A172 (cell line): ENCODE measurements at places on chromosomes 1 and 21. TPM values are rescaled to one million over a fixed set of nuclear protein-coding genes. Genes with fewer than 3 reads are reported as not detected.

- DNase-seq: no peak
Observed at GRCh38 chr21:41667136-41667535, 99.7 kb downstream of the RIPK4 start.

ILDR2 gene
- 0.12 and 0.48 TPM in 2 replicates for total RNA-seq

MAN1C1 gene
- total RNA-seq: 0.67 and 1.5 TPM in 2 replicates

KCNJ15 gene
- total RNA-seq: 0.16 TPM in 1 of 2 replicates, not detected in the other

DNA sequence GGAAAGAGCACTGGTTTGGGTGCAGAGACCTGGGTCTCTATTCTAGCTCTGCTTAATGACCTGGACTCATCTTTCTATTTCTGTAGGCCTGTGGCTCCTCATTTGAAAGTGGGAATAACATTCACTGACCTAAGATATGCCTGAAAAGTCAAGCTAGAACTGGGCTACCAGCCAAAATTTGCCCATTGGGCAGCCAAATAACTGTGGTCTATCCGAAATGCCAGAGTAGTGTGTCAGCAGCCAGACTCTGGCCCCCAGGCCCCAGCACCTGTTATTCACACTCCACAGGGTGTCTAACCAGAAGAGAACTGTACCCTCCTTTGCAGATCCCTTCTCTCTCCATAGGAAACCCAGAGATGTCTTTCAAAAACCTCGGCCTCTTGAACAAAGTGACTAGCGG lies 12.6 kb downstream of the DAB1 start:
- DNase-seq: peak; percentile 76

DNA sequence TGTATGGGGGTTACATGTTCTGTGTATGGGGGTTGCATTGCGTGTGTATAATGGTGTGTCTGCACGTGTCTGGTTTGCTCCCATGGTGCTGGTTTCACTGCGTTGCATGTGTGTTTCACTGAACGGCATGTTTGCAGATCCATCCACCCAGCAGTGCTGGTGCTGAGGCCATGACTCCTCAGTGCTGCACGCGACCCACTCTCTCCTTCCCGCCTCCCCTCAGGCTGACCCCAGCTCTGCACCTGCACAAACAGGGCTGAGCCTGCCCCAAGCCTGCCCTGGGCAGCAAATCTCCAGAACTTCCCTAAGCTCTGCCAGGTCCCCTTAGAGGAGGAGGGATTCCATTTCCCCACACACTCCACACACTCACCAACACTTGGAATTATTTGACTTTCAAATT lies 18.7 kb downstream of the ACTRT2 start:
- no peak for DNase-seq

- no peak for DNase-seq
Observed at GRCh38 chr21:36747815-36748383, 49.0 kb downstream of the SIM2 start.

- no peak for DNase-seq
Observed at GRCh38 chr1:230276401-230276800, 149.7 kb downstream of the PGBD5 start.

IL12RB2 gene
- total RNA-seq: not detected in 2 replicates

GRCh38 chr1:40394491-40395172 lies 21.1 kb downstream of the SMAP2 start:
- DNase-seq: no peak

- DNase-seq: no peak
Observed at GRCh38 chr1:41086921-41087320, 65.4 kb upstream of the SLFNL1 start.

GRCh38 chr1:25562101-25562927 lies 18.9 kb downstream of the LDLRAP1 start:
- DNase-seq: no peak

CHODL gene
- total RNA-seq: 0.12 TPM in 1 of 2 replicates, not detected in the other

DNA sequence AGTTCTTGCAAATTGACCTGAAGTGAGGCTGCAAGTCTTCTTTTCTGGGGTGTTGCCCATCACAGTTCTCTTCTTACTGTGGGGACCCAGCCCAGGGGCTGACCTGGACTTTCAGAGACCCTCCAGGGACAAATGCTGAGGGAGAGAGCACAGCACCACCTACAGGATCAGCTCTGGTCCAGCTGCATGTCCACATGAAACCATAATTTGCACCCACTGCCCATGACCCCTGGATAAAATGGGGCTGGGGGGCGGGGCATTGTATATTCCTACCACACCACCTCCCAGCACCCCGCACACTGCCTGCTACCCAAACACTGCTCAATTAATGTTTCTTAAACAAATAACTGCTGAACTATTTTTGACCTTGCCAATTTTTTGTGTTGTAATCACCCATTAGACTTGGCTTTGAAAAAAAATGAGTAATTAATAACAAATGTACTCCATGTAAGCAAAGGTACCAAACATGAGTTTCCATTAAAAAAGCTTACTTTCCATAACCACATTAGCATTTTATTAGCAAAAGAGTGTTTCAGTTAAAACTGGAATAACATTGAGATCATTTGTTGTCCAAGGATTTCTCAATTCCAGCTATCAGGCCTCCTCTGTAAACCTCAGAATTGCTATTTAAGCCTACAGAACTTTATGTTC lies 168.0 kb upstream of the RAB4A start:
- DNase-seq: no peak

DNA sequence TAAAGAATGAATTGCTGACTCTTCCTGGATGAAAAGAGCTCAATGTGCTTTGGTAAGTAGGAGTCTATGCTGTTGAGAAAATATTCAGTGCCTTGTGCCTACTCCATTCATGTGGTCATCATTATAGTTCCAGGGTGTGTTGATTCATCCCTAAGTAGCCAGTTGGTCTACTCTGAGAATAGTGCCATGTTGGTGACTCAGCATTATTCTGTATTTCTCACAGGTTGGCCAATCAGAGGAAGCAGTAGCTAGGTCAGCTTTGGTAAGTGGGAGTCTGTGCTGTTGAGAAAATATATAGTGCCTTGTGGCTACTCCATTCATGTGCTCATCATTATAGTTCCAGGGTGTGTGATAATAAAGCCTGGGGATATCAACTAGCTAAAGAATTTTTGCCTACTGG lies 397.3 kb downstream of the AGBL4 start:
- no peak for DNase-seq

DNA sequence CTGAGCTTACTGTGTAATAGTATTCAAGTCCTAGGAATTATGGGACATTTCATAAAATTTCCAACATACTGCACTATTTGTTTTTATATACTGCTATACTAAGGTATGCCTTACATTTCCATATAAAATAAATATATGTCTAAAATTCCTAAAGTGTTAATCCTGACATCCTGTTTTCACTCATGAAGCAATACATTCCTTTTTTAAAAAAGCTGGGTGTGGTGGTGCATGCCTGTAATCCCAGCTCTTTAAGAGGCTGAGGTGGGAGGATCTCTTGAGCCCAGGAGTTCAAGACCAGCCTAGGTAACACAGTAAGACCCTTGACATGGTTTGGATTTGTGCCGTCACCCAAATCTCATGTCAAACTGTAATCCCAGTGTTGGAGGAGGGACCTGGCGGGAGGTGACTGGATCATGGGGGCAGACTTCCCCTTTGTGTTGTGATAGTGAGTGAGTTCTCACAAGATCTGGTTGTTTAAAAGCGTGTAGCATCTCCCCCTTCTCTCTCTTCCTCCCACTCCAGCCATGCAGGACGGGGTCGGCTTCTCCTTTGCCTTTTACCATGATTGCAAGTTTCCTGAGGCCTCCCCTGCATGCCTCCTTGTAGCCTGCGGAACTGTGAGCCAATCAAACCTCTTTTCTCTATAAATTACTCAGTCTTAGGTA lies 5.8 kb downstream of the CDC42BPA start:
- DNase-seq: no peak

CCDC190 gene
- not detected in 2 replicates for total RNA-seq

DNA sequence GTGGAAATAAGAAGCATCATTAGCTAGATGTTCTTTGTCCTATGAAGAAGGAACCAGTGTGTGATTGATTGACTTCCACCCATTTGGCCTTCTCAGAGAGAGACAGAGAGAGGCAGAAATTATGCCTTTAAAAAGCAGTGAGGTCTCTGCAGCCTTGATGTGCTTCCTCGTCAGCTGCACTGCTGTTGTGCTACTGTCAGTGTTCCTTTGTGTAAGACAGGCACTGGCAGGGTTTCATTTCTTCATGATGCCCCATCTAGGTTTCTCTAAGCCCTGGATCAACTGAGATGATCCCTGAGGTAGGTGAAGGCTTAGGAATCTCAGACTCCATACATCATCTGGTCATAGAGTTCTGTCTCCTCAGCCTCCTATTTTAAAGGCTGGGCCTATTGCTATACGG lies 34.9 kb downstream of the GPR3 start:
- no peak for DNase-seq

RHCE gene
- 0.38 TPM in 1 of 2 replicates, not detected in the other for total RNA-seq

GRCh38 chr1:82950606-82951200 lies 1048.2 kb downstream of the TTLL7 start:
- no peak for DNase-seq

FMO1 gene
- total RNA-seq: not detected in 2 replicates

DNA sequence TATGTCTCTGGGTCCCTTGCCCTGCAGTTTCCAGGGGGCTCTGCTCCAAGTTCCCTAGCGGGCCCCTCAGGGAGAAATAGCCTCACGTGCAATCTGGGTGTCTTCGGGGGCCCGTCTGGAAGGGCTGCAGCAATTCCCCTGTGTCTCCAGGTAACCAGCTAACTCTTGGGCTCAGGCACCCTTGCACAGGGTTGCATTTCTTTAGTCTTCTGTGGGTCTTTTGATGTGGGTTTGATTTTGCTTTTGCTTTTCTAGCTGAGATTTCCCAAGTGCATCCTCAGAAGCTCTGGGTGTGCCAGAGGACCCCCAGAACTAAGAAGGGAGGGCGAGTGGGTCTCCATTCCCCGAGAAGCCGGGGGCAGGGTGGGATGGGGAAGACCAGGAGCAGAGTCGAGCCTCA lies 75.7 kb downstream of the SPSB1 start:
- DNase-seq: no peak

- no peak for DNase-seq
Observed at GRCh38 chr1:11957398-11957797, 22.8 kb upstream of the MFN2 start.

DNA sequence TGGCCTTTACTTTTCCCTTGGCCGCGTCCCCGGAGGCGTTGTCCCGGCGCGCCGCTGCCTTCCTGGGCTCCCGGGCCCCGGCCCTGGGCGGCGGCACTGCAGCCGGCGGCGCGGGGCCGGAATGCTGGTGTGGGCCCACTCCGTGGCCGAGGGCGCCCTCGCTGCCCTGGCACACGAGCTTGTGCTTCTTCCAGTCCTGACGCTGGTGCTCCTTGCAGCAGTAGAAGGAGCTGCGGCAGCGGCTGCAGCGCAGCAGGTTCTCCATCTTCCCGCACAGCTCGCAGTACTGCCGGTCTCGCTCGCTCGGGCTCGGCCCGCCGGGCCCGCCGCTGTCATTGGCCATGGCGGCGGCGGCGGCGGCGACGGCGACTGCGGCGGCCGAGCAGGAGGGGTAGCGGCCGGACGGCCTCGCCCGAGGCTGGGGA lies 529 bp downstream of the EGLN1 start:
- peak; percentile 25 for DNase-seq

DNA sequence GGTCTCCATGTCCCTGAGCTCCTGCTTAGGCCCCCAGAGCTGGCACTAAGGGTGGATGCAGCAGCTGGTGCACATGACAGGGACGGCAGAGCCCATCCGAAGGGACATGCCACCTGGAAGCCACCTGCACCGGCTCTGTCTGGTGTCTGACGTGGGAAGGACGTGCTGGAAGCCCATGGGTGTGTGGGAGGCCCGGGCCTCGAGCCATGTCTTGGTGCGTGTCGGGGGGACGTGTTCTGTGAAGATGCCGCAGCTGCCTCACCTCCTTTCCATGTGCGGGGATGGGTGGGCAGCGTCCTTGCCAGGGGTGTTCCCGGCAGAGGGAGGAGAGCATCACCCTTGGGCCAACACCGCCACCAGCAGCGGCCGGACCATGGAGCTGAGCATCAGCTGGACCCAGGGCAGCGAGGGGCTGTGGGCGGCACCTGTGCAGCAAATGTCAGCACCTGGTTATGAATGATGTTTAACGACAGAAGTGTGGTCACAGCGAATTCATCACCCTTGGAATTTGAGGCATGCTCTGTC lies 15.5 kb upstream of the POFUT2 start:
- DNase-seq: no peak

DNA sequence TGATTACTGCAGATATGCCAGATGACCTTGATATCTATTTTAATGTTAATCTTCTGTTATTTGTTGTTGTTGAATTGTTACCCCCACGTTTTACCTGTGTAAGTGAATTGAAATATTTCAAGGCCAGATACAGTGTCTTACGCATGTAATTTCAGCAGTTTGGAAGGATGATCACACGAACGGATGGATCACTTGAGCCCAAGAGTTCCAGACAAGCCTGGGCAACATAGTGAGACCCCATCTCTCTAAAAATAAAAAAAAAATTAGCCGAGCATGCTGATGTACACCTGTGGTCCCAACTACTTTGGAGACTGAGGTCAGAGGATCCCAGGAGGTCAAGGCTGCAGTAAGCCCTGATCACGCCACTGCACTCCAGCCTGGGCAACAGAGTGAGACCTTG lies 32.2 kb downstream of the SDCCAG8 start:
- no peak for DNase-seq

- no peak for DNase-seq
Observed at GRCh38 chr1:181083842-181084605, 4.5 kb upstream of the IER5 start.

DNA sequence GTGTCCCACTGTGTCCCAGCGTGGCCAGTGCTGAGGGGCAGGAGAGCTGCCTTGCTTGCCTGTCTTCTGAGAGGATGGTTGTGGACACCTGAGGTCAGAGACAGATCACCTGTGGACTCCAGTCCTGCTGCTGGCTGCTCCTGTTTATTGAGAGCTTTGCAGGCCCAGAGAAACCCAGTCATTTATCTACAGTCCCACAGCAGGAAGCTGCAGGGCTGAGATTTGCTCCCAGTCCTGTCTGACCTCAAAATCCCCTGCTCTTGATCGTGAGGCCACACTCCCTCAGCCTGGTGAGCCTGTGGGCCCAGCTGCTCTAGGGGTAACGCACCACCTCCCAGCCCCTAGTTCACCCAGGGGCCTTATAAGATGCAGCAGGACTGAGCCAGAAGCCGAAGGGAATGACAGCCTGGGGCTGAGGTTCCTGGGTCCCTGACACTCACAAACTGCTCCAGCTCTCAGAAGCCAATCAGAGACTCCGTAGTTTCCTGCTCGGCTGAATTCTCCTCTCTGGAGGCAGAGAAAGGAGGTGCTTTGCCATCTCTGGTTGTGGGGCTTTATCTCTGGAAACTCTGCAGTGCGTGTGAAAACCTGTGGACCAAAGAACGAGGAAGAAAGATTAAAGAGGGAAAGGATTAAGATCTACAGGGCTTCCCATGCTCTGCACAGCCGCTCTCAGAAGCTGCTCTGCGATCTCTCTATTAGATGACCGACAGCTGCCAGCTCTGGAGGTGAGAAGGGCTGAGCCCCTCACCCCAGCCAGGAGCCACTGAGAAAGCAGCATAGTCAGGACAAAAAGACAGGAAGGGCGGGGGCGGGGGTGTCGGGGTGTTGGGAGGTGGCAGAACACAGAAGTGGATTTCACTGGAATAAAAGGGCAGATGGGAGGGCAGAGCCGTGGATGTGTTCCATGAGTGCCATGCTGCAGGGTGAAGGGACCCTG lies 39.1 kb downstream of the UBIAD1 start:
- no peak for DNase-seq
